ENCODE measurements at places on chromosomes 3 and 15.

- no peak for DNase-seq
Observed at GRCh38 chr15:39230205-39230907, 350.5 kb upstream of the THBS1 start.

- DNase-seq, result no peak
Observed at GRCh38 chr15:43991206-43991605, 164.4 kb downstream of the WDR76 start.

DNA sequence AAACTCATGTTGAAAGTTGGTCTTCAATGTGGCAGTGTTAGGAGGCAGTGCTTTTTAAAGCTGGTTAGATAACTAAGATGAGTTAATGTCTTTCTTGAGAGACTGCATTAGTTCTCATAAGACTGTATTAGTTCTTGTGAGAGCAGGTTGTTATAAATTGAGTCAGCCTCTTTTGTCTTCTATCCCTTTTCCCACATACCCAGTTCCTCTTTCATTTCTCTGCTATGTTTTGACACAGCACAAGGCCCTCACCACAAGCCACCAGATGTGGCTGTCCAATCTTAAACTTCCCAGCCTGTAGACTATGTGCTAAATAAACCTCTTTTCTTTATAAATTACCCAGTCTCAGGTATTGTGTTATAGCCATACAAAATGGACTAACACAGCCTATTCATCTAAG, 94.6 kb upstream of the SNTN start:
- DNase-seq, result no peak

DNA sequence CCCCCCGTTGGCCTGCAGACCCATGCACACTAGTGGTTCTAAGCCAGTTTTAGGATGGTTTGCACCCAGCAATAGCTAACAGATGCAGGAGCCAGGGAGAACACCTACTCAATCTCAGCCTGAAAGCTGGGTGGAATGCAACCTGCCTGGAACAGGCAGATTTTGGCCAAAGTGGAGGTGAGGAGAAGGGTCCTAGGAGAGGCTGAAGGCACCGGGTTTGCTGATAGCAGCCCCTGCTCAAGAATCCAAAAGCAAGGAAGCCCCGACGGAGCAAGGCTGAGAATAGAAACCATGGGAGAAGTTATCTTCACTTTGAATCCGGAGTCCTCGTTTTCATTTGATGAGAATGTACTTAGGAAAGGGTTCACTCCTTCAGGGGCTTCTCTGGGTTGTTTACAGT, 9.9 kb downstream of the RRP9 start:
- DNase-seq, result no peak

GRCh38 chr3:71397726-71398125, 185.8 kb downstream of the FOXP1 start:
- DNase-seq, result no peak

DNA sequence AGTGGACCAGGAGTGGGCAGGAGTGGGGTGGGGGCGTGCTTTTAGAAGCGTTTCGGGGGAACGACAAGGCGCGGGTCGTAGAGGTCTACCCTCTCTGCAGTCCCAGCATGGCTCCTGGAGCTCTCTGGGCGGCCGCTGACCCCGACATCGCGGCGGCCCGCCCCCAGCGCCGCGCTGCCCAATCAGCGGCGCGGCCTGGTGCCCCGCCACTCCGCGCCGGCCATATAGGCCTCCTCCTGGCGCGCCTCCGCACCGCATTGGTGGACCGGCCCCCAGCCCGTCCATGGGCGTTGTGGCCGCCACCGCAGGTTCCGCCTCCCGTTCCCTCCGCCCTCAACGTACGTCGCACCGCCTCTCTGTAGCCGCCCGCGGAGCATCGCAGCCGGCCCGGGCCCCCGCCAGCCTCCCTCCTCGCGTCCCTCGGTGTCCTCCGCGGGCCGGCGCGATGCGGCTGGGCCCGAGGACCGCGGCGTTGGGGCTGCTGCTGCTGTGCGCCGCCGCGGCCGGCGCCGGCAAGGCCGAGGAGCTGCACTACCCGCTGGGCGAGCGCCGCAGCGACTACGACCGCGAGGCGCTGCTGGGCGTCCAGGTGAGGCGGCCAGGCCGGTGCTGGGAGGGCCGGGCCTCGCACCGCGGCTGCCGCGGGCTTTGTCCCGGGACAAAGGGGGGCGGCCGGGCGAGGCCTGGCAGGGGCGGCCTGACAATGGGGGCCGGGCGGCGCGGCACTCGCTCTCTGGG, at the start of gene RCN2:
TSS of gene RCN2 (plus strand) at position 353 of the 738 bp plus-strand sequence. CDS start at position 446, 93 bp downstream.
- peak; percentile 94 for DNase-seq

DNA sequence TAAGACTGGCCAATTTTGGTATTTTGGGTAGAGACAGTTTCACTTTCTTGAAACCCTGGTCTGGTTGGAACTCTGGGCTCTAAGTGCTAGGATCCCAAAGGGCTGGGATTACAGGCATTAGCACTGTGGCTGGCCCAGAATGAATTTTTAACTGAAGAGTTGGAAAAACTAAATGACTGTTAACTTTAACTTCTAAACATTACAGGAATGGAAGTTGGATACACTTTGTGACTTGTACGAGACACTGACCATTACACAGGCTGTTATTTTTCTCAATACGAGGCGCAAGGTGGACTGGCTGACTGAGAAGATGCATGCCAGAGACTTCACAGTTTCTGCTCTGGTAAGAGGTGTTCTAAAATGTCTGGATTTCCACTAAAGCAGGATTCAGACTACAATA, 3.5 kb downstream of the EIF4A2 start:
- no peak for DNase-seq

GRCh38 chr3:157445857-157446256, 9.2 kb downstream of the PTX3 start:
- DNase-seq, result no peak

DNA sequence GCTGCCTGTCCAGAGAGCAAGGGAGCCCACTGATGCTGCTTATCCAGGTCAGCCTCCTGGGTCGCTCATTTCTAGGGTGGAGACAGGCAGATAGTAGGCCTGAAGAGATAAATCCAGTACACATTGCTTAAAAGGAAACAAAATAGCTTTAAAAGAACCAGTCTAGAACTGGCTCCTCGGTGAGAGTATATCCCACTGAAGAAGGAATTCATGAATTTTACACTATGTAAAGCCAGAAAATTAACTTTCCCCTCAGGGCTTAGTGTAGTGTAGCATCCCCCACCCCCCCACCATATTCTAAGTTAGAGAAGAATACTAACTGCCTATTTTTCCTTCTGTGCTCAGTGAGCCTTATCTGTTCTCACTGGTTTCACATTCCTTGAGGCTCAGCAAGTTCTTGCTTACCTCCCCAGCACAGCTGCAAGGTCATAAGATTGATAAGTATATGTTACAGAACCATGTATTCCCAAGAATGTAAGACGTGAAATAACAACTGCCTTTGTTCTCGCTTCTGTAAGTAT, 30.5 kb upstream of the NOX5 start:
- no peak for DNase-seq

- DNase-seq, result no peak
Observed at GRCh38 chr15:39667382-39668127, 86.7 kb downstream of the THBS1 start.

DNA sequence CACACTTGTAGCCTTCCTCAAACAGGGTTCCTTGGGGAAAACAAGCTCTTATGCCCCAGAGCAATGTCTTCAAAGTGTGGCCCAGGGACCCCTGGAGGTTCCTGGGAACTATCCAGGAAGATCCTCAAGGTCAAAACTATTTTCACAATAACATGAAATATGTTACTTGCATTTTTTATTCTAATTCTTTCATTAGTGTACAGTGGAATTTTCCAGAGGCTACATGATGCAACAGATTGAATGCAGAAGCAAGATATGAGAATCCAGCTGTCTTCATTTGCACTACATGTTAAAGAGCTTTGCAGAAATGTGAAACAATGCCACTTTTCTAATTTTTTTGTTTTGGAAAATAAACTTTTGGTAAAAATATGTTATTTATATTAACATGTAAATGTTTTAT, 190.9 kb downstream of the SLC9A9 start:
- DNase-seq, result no peak

- DNase-seq, result no peak
Observed at GRCh38 chr3:46725621-46726314, 8.1 kb upstream of the PRSS50 start.
